ENCODE measurements at places on chromosomes 7 and 10.
A peak's percentile ranks its signal among the peaks of the same experiment; 100 is the strongest.

DNA sequence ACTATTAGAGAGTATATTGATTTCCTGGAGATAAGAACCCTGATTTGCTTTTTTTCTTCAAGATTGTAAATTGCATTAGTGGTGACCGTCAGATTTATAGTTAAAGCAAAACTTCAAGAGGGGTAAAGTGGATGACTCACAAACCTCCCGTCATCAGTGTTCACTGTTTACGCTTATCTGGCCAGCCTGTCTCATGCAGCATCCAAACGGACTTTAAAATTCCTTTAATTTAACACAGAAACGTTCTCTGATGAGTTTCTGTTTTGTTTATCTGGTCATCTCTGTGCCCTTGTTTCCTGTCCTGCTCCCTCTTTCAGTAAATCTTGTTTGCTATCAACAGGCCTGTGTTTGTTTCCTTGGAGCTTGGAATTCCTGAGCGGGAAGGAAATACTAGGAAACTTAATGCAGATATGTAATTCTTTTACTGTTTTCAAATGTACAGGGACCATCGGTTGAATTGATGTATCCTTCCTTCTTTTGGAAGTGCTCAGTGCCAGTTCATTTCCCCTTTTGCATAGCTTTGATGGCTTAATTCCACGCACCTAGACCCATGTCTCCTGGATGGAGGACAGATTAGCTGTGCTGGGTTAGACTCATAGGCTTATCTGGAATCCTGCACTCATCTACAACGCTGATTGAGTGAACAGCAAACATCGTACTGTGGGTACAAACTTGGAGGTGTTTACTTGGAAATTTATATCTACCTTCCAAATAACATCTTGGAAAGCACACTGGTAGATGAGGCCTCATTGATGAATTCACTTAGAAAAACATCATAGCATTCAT lies 21.3 kb downstream of the PTPRE start:
- no peak for DNase-seq

DNA sequence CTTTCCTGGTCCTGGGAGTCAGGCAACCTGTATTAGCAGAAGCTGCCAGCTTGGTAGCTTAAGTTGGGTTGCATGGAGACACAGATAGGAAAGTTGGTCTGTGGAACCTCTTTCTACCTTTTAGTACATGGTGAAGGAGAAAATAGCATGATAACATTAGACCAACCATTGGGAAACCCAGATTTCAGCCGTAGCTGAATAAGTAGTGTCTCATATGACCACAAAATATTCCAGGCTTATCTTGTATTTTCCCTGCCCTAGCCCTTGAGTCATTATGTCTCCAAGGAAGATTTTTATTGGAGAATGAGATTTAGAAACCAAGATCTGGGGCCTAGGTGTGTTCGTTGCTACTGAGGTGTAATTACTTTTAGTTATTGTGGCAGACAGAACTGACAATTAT lies 67.2 kb downstream of the CCSER2 start:
- DNase-seq: no peak

DNA sequence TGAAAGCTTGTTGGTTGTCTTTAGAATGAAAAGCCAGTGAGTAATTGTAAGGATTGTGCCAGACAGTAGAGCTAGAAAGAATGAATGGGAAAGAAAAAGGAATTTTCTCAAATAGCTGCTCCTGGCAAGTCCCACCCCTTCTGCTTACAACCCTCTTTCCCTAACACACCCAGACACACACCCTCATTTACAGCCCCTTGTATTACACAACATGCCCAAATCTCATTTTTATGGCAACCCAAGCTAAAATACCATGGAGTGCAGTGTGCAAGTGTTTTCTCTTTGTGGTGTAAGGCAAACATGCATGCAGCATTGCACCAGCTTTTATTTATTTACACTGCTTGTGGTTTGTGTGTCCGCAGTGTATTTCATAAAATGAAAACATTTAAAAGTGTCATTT lies 1.5 kb downstream of the PRKAR2B start:
- no peak for DNase-seq

DNA sequence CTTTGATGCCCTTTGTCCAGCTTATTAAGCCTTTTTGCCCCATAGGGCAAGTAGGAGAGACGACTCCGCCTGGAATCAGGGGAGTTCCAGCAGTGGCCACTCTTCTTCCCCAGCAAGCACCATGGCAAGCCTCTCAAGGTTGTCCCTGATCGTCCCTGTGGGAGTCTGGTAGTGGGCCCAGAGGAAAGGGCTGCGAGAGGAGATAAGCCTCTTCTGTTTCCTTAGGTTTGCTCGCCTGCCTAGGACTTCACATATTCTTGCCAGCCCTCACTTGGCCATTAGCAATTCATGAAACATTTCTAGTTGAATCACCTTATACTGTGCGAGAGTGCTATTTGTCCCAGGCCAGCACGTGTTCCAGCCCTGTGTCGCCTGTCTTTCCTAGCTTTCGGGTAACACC lies 47.8 kb upstream of the CPN1 start:
- DNase-seq: no peak

DNA sequence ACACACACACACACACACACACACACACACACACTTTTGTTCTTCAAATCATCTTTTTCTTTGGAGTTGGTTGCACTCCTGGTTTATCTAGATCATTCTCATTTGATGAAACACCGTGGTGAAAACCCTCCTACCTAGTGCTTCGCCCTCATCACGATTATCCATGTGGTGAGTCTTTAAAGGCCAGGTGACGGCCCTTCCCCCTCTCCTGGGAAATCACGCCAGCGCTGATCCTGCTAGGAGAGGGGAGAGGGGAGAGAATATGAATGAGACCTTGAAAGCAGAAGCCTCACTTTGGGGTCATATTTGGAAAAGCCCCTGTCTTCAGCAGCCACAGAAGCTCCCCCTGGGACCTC lies 103.9 kb upstream of the LRRC4 start:
- DNase-seq: peak; percentile 67

GRCh38 chr10:65341323-65341925 lies 1584.4 kb upstream of the LRRTM3 start:
- DNase-seq: no peak

- no peak for DNase-seq
Measured at GRCh38 chr7:27705200-27705594, 34.8 kb upstream of the TAX1BP1 start.

DNA sequence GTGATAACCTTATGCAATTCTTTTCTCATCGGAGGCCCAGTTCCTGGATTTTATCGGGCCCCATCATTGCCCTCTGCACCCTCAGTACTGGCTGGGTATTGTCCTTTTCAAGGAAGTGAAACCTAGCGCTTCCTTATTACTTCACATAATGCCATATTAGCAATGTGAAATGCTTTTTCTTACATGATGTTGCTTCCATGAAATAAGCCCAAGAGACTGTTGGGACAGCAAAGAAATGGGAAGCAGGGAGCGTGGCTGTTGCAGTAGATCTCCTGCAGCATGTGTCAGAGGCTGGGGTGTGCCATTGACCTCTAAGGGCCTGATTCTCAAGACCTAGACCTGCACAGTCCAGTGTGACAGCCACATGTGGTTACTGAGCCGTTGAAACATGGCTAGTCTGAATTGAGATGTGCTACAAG lies 8.1 kb downstream of the CHN2 start:
- DNase-seq: no peak

DNA sequence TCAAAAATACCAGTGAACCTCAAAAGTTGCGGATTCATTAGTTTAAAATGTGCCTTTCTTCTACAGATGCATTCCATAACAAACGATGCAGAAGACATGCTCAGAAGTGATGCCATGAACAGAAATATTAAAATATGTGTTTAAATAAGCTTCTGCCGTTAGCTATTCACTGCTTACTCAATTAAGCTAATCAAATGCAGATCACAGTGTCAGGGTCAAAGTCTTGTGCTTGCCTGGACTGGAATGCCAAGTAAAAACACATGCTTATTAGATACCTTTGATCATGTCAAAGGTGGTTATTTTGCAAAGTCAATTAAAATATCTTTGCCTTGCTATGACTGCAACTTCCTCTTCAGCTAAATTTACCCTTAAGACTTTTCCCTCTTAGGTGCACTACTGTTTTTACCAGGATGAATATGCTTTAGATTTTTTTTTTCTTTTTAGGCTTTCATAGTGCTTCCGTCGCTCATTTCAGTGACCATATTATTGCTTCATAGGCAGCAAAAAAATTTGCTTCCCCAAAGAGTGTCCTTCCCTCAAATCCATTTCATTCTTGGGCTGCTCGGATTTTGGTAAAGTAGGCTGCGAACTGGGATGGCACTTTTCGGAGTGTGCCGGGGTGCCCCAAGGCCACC lies 905 bp downstream of the ASB13 start:
- DNase-seq: peak; percentile 39

DNA sequence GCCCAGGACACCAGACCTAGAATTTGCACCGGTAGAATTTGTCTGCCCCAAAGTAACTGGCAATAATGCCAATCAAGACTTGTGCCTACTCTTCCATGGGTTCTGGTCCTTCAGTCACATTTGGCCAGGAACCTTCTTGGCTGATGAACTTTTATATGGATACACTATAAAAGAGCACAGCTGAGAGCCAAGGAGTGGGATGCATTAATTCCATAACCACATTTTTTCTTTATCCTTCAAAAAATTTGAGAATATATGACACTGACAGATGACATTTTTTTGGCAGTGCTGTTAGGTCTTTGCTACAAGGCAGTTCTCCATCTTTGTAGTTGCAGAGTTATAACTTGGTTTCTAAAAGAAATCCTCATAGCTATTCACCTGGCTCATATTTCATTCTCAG lies 129.2 kb upstream of the HDAC9 start:
- no peak for DNase-seq

GRCh38 chr10:110413049-110413783 lies 84.5 kb upstream of the DUSP5 start:
- no peak for DNase-seq

- DNase-seq: no peak
Measured at GRCh38 chr7:158827411-158828132, 1.7 kb downstream of the ESYT2 start.

GRCh38 chr7:153354071-153354470 lies 594.5 kb downstream of the ACTR3B start:
- no peak for DNase-seq

- DNase-seq: no peak
Measured at GRCh38 chr10:85047170-85047834, 718.9 kb downstream of the CCSER2 start.

- no peak for DNase-seq
Measured at GRCh38 chr10:91536111-91536510, 96.8 kb downstream of the PPP1R3C start.

DNA sequence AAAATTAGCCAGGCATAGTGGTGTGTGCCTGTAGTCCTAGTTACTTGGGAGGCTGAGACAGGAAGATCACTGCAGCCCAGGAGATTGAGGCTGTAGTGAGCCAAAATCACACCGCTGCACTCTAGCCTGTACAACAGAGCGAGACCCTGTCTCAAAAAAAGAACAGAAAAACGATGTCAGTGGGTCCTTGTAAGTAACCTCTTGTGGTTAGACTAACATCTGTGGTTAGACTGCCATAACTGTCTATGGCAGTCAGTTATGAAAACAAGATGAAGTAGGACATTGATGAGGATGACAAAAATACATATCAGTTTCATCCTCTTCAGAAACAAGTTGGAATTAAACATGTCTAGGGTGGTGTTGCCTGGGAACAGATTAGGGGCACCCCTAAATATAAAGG lies 53.3 kb downstream of the AKAP9 start:
- DNase-seq: no peak

- DNase-seq: no peak
Measured at GRCh38 chr7:84422790-84423189, 228.2 kb upstream of the SEMA3A start.

- no peak for DNase-seq
Measured at GRCh38 chr7:142548978-142549377, 200.3 kb upstream of the PRSS1 start.

GRCh38 chr10:128421371-128422160 lies 295.3 kb upstream of the MKI67 start:
- no peak for DNase-seq

DNA sequence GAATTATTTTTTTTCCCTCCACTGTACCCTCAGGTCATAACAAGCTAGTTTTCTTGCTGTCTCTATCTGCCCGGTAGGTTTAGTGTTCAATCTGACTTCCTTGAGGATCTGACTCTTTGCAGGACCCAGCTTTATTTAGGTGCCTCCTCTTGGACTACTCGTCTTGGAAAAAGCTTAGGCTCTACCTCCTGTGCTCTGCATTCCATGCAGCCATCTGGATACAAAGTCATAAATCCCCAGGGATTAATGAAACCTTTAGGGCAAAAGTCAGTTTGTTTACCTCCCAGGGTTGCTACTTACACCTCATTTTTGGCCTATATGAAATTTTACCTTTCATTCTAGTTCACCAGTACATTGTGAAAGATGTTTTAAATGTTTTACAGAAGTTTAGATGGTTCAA lies 8.0 kb downstream of the STAG3 start:
- DNase-seq: no peak

DNA sequence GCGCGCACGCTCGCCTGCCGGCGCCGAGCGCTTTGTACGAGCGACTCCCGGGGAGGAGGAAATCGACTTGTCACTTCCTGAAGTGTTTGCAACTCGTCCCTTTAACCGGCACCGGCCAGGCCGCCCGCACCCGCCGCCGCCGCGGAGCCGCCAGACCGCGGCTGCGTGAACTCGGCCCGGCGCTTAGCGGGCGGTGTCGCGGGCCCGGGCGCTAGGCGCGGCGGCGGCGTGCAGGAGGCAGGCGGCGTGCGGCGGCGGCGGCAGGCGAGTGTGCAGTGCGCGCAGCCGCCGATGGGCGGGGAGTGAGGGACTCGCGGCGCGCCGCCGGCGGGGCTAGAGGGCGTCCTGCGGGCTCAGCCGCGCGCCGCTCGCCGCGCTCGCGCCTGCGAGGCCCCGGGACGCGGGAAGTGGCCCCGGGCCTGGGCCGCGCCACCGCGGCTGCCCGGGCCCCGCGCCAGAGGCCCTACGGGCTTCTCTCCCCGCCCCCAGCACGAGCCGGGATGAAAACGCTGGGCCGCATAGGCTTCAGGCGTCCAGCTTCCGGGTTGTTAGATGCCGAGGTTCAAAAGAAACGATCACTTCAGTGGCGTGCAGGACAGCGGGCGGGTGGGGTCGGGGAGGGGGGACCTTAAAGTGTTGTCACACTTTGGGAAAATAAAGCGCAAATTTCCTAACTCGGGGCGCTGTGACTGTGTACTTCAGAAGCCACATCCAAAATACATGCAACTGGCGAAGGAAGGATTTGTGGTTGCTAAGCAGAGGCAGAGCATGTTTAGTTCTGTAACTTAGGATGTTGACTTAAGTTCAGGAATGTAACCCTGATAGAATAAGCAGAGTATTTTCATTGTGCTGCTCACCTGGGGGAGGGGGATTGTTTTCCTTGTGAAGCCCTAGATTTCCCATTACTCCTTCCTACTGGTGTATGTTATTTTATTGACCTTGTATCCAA lies at the start of gene FAM53B:
Gene FAM53B, minus strand, starts transcription at position 277 of the 949 bp plus-strand sequence. CDS start 37,665 bp downstream, outside the sequence.
- peak; percentile 87 for DNase-seq

- DNase-seq: no peak
Measured at GRCh38 chr7:158044482-158044823, 543.2 kb downstream of the PTPRN2 start.
